ENCODE measurements at places on chromosomes 4 and X.

GRCh38 chr4:81631958-81632441, 160.3 kb upstream of the RASGEF1B start:
- ATAC-seq = peak; percentile 72

DNA sequence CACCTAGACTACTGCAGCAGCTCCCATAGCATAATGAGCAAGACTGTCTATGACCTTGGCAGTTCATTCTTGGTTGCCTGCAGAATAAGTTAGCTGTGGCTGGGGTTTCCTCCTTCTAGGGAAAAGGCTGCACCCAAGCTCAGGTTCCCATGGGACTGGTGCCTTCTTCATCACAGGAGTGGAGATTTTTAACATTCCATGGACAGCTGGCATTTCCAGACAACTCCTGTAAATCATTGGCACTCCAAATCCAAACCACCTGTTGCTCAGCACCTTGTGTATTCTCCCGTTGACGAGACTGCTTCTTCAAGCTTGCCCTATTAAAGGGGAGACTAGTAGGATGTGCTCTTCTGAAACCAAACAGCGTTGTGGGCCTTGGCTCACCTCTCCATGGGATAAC, 7.8 kb upstream of the NUP54 start:
- ATAC-seq = no peak

DNA sequence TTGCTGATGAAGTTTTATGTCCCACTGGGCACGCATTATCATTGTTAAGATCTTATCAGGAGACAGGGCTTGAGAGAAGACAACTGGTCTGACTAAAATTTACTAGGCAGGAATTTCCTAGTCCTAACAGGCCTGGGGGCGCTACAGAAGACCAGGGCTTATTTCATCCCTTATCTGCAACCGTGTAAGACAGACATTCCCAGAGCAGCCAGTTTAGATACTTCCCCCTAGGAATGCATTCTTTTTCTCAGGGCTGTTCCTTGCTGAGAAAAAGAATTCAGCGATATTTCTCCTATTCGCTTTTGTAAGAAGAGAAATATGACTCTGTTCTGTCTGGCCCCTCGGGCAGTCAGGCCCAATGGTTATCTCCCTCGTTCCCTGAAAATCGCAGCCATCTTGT, 93.8 kb downstream of the TLL1 start:
- ATAC-seq = no peak

GRCh38 chrX:134548257-134549201, 88.6 kb downstream of the HPRT1 start:
- ATAC-seq = no peak

DNA sequence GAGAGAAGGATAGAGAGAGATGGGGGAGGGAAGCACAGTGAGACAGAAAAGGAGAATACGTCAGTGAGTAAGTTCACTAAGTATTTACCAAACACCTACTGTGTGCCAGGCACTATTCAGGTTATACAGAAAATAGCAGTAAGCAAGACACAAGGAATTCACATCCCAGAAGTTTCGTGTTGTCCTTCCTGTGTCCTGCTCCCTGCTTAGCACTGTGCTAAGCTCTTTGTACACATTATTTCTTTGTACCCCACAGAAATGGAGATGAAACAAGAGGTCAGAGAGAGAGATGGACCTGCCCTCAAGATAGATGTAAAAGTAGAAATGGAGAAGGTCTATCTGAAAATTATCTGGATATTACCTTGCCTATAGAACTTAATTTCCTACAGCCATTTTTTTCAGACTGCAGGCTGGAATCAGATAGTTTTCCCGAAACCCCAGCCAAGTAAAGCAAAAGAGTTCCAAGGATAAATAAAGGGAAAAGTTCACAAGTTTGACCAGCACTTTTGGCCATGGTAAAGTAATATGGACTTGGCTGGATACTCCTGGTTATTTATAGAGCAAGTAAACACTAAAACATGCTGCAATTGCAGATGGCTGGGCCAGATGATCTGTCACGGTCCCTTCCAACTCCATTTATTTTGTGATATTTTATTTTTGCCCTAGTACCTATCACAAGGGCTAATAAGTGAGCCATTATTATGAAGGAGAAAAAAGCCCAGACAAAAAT, 353.7 kb upstream of the SLC7A11 start:
- peak; percentile 78 for ATAC-seq

- no peak for ATAC-seq
These were observed 1557.9 kb downstream of the C4orf33 start for GRCh38 chr4:130653842-130654241.

DNA sequence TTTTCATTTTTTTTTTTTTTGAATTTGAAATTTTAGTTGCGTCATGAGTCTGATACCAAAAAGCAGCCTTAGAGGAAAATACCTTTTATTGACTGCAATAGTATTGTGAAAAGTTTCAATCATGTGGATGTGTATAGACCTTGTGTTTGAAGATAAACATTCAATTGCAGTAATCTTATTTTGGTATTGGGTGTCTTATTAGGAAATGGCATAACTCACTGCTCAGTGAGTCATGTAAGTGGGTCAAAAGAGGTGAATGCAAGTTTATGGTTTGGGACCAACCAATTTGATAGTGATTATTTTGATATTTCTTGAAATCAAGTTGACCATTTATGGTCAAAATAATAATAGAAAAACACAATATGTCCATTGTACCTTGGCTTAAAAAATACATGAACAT, 627.8 kb upstream of the SLIT2 start:
- ATAC-seq = no peak

GRCh38 chrX:136321532-136321931, 20.8 kb downstream of the ADGRG4 start:
- ATAC-seq = no peak

DNA sequence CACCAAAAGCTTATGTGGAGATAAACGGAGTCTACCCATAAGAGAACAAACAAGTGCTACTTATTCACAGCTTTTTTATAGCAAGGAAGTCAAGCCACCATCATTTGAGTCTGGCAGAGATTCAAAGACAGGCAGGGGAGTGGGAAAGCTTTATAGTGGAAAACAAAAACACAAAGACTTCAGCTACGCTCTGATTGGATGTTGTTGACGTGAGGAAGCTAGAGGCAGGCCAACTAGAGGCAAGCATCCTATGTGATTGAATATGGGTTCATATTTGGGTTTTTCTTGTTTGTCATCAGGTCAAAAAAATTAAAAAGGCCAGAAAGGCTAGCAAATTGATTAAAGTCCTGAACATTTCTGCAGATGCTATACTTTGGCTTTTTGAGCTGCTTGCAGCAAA, 719 bp upstream of the TCEAL4 start:
- ATAC-seq = no peak

DNA sequence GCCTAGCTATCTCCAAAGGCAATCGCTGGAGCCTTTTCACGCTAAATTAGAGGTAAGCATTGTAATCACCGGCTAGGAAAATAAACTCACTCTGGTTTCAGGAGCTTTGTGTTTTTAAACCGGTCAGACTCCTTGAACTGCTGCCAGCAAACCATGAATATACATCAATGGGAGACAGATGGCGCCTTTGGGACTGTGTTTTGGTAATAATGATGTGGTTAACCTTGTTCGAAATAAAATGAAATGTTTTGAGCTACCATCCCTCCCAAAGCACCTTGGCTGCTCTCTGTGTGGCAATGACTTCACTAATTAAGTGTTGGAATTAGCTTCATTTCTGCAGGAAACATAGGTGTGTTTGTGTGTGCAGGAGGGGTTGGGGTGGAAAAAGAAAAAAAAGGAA, 65.3 kb downstream of the CLNK start:
- ATAC-seq = no peak

DNA sequence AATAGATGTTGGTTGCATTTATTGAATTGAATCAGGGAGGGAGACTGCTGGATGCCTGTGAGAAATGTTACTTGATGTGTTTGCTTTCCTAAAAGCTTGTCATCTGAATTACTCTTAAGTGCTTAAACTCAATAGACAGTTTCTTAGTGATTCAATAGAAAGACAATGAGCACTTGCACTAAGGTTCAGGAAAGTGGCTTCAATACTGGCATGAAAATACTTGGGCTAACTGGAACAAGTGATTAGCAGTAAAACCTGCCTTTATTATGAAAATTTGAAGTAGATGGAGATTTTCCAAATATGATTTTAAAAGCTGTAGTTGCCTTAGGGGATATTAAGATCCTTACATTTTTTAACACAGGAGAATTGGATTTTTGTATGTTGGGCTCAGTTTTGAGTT, 123.3 kb downstream of the RNF150 start:
- ATAC-seq = no peak

GRCh38 chrX:54208531-54208930, 25.5 kb upstream of the FAM120C start:
- no peak for ATAC-seq

GRCh38 chr4:62117886-62118285, 917.8 kb downstream of the ADGRL3 start:
- ATAC-seq = no peak

DNA sequence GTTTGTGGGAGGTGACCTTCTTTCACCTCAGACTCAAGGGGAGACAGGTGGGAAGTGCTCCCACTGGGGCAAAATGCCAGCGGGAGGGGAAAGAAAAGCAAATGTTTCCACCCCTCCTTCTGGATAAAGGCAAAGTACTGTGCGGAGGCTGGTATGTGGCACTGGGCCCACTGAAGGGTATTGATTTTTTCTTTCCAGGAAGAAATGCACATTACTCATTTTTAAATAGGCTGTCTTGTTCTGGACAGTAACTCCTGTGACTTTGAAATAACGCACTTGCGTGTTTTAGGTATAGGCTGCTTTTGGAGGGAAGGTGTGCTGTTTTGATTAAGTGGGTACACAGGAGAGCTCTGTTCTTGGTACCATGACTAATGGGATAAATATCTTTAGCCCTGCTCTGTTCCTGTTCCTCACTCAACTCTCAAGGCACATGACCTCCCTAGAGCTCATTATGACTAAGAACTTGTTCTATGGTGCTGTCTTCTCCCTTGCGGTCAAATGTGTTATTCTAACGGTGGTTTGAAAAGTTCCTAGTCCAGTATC, 40.7 kb upstream of the MBTPS2 start:
- no peak for ATAC-seq

DNA sequence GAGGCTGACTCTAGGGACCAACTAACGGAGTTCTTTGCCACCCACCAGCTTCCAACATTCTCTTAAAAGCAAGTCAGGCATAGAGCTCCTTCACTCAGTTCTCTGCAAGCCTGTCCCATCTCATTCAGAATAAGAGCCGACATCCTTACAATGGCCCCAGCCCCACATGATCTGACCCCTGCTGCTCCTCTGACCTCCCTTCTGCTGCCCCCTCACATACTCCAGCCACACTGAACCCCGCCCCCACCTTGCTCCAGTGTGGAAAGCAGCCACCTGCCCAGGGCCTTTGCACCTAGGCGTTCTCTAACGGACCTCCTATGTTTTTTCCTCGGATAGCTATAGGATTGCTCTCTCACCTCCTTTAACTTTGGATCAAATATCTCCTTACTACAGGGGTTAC, 143.2 kb upstream of the ETNPPL start:
- ATAC-seq = no peak

DNA sequence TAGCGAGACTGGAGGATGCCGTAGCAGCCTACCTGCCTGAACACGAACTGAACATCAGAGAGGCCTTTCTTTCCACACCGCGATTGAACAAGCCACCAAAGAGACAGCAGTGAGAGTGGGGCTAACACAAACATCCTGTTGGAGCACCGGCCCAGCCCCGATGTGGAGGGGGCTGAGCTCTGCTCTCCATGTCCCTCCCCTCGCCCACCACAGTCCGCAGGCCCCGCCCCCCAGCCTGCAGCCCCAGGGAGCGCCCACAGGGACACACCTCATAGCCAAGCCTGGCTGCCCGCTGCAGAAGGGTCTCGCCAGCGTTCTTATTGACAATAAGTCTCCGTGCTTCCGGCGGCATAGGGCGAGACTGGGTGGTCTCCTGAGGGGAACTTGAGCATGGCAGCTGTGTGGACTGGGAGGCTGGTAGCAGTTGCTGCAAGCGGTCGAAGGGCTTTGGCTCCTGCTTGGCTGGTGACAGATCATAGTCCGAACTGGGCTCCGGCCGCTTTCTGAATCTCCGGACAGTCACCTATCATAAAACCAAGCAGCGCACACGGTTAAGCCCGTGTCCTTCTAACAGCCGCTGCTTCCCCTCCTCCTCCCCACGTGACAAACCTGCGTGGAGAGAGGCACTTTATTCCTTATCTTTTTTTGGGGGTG, 35.8 kb downstream of the BCOR start:
- ATAC-seq = no peak

GRCh38 chr4:52931243-52931642, 69.1 kb downstream of the RASL11B start:
- ATAC-seq = no peak

- ATAC-seq = no peak
These were observed at the start of gene NAT8L for GRCh38 chr4:2059046-2059725. Gene NAT8L (plus strand): TSS chr4:2059327. CDS start chr4:2059512, 185 bp downstream.

DNA sequence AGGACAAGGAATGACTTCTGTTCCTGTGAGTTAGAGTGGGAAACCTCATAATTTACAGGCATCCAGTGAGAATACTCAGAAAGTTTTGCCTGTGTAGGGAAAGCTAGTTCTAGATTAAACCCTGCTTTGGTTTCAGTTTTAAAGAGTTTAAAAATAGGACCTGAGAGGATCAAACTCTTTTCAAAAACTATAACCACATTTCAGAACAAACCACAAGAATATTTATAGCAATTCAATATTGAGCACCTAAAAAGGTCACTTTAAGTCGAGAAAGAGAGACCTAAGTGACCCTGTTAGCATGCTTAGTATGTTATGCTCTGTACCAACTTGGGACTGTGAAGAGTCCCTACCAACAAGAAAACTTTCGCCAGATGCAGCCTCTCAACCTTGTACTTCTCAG, 17.4 kb upstream of the PWWP3B start:
- ATAC-seq = no peak

- no peak for ATAC-seq
These were observed 102.7 kb downstream of the UCHL1 start for GRCh38 chr4:41359422-41359775.

- no peak for ATAC-seq
These were observed 132.7 kb downstream of the ARHGAP24 start for GRCh38 chr4:85607624-85608023.

- no peak for ATAC-seq
These were observed 47.3 kb downstream of the TSPAN5 start for GRCh38 chr4:98610926-98611676.

GRCh38 chr4:171896426-171896825, 83.2 kb downstream of the GALNTL6 start:
- ATAC-seq = no peak

DNA sequence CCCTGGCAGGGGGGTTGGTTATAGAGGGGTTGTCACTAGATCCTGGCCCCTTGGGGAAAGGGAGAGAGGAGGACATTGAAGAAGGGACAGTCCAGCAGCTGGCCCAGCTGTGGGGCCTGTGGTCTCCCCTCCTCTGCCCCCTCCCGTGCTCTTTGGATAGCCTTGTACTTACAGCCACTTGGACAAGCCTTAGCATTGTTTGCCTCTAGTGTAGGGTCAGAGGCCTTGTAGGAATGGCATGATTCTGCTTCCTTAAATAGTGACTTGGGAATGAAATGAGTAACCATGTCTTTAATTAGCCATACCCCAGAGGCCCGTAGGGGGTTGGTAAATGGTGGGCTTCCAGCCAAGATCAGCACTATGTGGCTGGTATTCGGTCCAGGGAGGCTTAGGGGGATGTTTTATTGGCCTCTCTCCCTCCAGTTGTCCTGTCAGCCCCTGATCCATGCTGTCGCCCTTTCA, 230.6 kb downstream of the PTTG2 start:
- peak; percentile 63 for ATAC-seq

GRCh38 chr4:2064276-2064991, 5.3 kb downstream of the NAT8L start:
- no peak for ATAC-seq

- no peak for ATAC-seq
These were observed 68.5 kb downstream of the GAB1 start for GRCh38 chr4:143405075-143405730.
